ENCODE measurements at places on chromosomes 2 and 18.

GRCh38 chr2:242054406-242054805 lies 184.9 kb downstream of the RTP5 start:
- DNase-seq, result no peak

DNA sequence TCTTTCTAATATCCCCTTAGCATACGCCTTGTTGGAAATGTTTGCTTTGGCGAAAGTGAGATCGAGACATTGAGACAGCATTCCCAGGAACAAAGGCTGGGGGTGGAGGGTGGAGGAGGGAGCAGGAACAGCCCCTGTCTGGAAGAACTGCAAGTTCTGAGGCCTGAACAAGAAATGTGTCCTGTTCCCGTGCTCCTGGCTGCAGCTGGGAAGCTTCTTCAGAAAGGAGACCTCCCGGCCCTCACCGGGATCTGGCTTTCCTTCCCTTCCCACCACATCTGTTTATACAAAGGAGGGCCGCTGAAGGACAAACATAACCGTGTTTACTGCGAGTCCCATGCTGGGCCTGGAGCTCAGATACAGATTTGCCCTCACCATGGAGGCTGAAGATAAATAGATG lies 35.9 kb downstream of the AFF3 start:
- DNase-seq, result no peak

DNA sequence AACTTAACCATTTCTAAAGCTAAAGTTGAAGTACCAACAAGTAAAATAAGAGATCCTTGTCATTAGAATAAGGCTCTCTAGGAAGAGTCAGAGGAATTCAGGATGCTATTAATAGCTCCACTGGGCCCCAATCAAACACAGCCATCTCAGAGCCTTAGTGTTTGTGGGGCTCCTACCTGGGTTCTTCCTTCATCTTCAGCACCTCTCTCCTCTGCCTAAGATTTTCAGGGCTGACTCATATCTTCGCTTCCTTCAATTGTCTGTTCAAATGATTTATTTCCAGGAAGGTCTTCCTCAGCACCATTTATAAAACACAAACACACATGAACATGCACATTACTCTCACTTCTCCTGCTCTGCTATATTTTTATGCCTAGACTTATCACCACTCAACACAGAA lies 119.5 kb downstream of the COL6A3 start:
- no peak for DNase-seq

DNA sequence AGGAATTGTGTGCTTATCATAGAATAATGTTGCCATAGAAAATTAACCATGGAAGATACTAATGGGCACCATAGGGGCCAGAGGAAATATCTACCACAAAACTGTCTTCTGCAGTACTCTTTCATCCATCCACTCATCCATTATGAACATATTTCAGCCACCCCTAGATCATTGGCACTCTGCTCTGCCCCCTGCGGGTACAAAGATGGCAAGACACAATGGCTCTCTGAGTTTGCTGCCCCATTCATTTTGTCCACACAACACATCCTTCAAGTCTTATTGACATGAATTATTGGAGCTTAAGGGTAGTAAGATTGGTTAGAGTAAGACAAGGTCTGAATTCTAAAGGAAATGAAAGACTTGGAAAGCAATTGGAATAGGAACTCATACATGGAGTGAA lies 1224.7 kb upstream of the CELF4 start:
- no peak for DNase-seq

DNA sequence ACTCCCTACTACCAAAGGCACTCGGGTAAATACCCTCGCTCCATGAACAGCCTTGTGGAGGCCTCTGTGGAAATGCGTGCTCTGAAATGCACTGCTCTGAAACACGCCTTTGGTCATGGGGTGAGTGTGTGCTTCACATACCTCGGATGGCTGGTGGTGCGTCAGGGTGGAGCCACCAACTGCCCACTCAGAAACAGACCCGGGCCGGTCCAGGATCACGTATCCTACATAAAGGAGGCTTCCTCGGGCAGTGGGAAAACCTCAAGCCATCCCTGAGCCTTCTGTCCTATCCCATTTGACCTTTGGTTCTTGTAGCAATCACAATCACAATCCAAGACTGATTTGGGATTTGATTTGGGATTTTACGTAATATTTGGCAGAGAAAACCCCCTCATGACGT lies 53.5 kb upstream of the ZNF516 start:
- no peak for DNase-seq

DNA sequence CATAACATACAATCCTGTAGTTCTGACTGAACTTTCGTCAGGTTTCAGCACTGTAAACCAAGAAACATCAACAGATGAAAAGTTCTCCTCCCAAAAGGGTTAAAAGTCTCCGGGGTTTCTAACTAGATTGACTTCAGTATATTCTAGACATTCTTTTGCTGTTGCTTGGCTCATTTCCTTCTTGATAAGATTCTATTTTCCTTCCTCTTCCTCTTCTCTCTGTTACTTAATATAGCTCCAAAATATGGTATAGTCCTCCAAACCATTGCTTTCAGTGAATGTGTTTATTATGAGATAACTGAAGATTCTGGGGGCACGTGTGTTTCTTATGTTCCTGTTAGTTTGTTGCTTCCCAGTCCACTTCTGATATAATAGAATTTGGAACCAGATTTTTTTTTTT lies 46.4 kb upstream of the MAP4K3 start:
- DNase-seq, result no peak

- no peak for DNase-seq
Observed at GRCh38 chr2:130341562-130342019, 1.1 kb upstream of the IMP4 start.

- no peak for DNase-seq
Observed at GRCh38 chr18:43396266-43396665, 119.0 kb upstream of the SYT4 start.

DNA sequence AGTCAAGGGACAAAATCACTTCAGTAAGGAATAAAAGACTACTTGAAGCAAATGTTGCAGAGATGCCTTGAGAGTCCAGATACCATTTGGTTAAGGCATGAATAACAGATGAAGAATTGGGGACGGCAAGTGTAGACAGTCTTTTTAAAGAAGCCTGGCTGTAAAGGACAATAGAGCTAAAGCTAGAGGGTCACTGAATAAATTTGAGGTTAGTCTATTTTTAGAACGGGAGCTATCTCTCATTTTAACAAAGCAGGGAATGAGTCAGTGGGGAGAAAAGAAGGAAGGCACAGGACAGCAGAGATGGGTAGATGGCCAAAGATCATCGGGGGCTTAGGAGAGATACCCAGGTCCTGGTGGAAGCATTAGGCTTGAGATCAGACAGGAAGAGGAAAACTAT lies 30.6 kb upstream of the CHN1 start:
- no peak for DNase-seq
